ENCODE measurements at places on chromosomes 11 and 22.

DNA sequence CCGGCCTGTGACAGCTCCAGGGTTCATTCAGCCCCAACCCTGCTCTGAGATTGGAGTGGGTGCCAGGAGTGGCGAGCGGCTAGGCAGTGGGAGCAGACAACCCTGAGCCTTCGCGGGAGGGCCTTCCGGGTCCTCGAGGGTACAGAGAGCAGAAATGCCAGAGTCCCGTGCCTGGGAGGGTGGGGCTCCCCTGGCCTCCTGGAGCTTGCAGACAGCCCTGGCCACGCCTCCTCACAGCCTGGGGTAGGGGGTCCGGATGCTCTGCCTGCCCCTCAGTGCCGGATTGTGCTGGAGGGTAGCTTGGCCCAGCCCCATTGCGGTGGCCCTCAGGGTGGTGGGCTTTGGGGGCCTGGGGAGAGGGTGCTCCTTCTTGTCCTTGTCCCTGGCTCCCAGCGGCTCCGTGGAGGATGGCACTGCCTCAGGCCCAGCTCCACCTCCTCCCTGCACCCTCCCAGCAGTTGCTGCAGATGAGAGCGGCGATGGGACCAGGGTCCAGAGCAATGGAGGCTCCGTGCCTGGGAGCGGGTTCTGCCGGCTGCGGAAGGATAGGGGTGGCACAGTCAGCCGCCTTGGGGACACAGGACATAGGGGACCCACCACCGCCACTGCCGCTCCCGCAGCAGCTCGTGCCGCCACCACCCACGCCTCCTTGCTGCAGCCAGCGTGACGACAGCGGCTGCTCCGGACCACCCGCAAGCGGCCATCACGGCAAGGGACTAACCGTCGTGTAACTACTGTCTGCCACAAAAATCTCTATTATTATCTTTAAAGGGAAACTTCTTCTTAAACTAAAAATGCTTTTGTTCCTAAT is 34.9 kb upstream of the OR10G7 start:
- no peak for DNase-seq

- DNase-seq = no peak
Measured at GRCh38 chr11:68825571-68825970, 16.1 kb downstream of the CPT1A start.

DNA sequence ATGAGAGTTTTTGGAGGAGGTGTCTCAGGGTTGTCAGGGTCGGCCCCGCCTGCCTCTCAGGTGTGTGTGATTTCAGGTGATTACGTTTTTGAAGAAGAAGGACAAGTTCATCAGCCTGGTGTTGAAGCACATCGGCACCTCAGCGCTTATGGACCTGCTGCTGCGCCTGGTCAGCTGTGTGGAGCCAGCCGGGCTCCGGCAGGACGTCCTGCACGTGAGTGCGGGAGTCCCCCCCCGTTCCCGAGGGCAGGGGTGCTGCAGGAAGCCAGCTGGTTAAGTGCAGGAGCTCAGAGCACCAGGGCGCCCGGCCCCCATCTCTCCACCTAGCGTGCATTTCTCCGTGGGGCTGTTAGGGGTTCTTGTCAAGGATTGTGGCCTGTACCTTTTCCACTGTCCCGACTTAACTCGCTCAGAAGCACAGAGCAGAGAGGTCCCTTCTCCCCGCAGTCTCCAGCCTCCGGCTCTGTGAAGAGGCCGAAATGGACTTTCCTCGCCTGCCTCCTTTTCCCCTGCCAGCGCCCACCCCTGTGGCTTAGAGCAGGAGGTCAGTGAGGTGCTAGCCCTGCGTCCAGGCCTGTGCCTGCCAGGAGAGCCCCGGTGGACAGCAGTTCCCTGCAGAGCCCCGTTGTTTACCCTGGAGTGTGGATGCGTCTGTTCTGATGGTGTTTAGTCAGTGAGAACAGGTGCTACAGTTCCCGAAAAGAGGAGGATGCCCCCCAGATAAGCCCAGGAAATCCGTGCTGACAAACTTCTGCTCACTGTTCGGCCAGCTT is 60.2 kb downstream of the SBF1 start:
- no peak for DNase-seq

GRCh38 chr11:123504401-123504800 is 74.3 kb downstream of the GRAMD1B start:
- DNase-seq = no peak

GRCh38 chr11:93501856-93502255 is 41.3 kb downstream of the SMCO4 start:
- no peak for DNase-seq

- DNase-seq = no peak
Measured at GRCh38 chr11:19962801-19963175, 197.5 kb downstream of the DBX1 start.

GRCh38 chr11:16013649-16014275 is 342.6 kb downstream of the SOX6 start:
- DNase-seq = no peak

DNA sequence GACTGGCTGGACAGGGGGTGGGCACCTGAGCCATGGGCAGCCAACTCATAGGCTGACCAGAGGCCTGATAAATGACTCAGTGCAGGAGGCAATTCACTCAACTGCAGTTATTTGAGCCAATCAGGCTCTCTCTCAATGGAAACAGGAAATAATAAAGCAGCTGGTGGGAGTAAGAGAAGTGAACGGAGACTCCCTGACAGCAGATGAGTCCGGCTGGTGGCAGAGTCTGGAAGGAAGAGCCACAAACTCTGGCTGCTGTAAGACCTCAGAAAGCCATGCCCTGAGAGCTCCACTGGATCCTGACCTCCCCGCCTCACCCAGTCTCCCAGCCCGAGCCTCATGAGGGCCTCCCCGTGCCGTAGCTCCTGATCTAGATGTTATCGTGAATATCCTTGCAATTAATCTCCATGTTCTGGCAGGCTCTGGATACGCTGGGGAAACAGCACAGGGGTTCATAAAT is 69.8 kb downstream of the TRIM29 start:
- no peak for DNase-seq

DNA sequence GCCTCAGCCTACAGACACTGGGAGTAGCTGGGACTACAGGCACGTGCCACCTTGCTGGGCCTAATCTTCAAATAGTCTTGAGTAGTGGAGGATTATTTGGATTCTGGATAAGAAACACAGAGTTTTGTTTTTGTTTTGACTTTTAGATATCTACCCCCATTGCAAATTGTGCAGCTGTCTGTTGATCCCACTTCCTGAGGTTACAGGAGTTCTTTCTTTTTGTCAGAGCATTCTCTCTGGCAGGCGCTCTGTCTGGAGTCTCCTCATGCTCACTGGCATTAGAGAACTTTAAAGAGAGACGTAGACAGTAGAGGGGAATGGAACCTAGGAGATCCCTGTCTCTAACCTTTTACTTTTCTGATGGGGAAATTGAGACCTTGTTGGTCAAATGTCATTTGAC is 7.8 kb upstream of the ADAMTS8 start:
- DNase-seq = no peak

- no peak for DNase-seq
Measured at GRCh38 chr11:17918049-17918605, 94.7 kb downstream of the SERGEF start.

DNA sequence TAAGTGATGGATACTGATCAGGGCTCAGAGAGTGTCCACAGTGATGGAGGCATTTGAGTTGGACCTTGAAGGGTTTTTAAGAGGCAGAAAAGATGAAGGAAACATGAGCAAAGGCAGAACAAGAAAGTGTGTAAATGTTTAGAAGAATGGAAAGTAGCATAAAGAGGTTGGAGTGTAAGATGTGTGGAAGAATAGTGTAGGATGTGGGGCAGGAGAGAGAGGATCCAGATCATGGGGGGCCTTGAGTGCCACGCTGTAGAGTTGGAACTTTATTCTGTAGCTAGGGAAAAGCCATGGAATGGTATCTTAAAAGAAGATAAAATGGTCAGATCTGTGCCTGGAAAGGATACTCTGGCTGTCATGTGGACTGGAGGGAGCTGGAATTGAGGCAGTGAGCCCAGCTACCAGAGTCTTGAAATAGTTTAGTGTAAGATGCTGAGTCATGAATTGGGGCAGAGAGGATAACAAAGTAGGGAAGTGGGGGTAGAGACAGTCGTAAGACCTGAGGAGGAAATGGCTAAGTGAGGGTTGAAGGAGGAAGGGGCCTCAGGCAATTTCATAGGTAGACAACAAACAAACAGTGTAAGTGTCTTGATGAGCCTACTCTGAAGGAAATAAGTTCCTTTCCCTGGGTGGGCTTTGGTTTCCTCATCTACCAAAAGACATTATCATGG is 6.7 kb downstream of the KCNE3 start:
- no peak for DNase-seq

GRCh38 chr22:41770715-41771468 is 29.6 kb upstream of the CCDC134 start:
- DNase-seq = no peak

DNA sequence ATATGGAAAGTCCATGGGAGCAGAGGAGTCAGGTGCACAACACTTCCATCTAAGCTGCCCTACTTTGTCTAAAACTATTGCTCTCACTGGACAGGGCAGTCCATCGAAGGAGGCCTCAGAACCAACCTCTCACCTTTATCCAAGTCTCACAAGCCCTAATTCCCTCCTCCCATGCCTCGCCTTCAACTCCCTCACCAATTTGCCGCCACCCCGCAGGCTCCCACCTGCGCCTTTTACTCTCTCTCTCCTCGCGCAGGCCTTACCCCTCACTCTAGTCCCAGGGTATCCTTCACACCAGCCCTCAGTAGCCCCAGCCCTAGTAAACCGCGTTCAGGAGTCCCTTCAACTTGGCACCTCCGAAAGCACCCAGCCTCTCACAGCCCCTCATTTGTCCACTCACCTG is 451 bp downstream of the FHIP1B start:
- no peak for DNase-seq

GRCh38 chr11:132184079-132184478 is 813.7 kb downstream of the NTM start:
- no peak for DNase-seq

- DNase-seq = no peak
Measured at GRCh38 chr22:49094151-49094550, 733.5 kb downstream of the BRD1 start.

DNA sequence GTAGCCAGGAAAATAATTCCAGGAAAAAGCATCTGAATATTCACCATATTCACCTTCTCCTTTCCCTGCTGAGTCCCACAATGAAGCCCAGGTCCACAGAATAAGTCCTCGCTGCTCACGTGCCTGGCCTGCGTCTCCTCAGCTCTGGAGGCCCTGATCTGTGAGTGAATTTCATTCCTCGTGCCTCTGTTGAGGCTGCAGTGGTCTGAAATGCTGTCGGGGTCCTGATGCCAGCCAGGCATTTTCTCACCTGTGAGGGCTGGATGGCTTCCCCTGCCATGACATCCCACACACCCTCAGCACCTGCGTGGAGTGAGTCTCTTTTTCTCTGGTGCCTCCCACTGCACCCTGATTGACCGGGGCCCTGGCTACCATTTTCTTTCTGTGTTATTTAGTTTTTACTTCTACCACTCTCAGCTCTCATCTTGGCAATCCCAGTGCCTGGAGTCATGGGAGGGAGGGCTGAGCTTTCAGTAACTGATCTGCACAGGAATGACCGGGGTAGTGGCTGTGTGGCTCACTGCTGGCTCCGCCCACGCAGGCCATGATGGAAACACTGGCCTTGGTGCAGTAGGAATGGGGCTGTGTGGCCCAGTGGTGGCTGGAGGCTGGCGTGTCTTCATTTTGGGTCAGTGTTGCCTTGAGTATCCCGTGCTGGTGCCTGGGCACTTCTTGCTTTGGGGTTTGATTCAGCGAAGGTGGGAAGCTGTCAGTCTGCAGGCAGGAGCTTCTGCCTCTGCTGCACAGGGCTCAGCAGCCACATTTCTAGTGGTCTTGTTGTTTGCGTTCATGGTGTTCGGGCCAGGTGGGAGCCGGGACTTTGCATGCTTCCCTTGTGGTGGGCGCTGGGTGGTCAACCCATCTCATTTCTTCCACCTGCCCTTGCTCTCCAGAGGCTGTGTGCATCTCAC is 807.2 kb downstream of the TBC1D22A start:
- DNase-seq = no peak

DNA sequence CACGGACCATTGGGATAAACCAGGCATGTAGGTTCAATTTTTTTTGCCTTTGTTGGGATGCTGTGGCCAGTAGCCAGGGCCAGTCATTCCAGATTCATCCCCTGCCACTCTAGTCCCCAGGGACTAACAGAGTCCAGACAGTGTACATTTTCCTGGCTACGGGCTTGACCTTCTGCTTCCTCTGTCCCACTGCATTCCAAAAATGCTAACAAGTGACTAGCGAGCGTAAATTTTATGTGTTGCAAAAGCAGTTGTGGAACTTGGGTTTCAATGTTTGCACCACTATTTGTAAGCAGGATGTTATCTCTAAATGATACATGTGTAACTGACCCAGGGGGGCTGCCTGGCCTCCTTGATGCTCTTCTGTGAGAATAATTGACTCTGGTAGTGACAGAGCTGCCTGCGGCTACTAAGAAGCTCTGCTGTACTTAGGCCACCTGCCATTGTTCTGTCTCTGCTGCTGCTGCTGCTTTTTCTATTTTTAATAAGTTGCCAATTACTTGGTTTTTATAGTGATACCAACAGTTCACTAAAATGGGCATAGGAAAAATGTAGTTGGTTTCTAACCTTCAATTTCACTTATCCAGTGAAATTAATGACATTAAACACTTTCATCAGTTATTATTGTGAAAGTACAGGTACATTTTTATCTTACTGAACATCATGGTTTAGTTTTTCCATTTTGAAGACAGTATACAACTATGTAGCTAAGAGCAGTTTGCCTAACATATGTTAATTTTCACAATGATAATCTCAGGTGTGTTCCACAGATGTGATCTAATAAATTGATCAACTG is 26.8 kb downstream of the TNRC6B start:
- no peak for DNase-seq

DNA sequence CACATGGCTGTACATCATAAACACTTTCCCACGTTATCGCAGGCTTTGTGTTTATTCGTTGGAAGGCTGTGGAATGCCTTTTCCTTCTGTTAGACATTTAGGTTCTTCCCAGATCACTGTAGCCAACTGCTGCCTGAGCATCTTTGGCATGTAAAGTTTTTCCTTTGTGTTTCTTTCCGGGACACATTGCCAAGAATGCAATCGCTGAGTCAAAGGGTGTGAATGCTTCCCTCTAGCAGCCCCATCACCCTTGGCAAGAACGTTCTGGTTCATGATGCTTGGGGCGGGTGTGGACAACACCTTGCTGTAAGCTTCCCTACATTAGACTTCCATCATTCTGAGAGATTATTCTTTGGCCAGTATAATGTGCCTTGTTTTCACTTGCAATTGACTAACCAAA is 136.2 kb downstream of the OSBP2 start:
- no peak for DNase-seq

GRCh38 chr22:30238661-30239487 is 7.7 kb downstream of the LIF start:
- DNase-seq = no peak

DNA sequence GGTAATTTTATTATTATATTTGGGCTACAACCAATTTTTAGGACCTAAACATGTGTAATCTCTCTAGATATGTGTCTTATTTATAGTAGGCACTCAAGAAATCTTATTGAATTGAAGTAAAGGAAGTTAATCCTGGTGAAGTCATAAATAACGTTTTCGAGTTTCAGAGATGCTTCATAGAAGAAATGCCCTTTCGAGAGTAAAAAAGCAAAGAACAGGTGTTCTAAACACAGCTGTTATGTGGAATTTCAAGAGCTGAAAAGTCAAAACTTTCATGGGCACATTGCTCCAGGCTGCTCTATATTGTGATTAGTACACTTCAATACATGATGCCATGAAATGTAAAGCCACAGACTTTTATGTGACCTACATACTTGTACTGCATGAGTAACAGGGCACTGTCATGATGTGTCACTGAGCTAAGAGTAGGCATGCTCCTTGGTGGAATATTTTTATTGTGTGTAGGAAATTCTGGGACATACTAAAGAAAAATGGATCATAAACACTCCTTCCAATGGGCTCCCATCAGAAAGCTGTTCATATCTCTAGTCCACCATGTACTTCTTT is 7.2 kb upstream of the ELMOD1 start:
- DNase-seq = no peak
